ENCODE measurements at places on chromosomes 12 and 14.

DNA sequence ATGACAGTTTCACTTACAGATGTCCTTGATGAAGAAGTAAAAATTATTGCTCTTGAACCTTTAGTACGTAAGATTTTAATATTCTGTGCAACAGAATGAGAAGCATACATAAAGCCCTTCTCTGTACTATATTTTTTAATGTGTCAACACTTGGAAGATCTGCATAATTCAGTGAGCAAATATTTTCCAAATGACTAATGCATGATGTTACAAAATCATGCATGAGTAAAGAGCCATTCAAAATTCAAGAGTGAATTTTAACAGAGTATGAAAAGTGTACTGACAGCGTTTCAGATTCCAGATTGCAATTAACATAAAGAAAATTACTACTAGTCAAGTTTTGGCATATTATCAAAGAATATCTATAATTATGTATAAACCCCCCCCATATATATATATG, 101.4 kb upstream of the BBS10 start:
- DNase-seq, result no peak

DNA sequence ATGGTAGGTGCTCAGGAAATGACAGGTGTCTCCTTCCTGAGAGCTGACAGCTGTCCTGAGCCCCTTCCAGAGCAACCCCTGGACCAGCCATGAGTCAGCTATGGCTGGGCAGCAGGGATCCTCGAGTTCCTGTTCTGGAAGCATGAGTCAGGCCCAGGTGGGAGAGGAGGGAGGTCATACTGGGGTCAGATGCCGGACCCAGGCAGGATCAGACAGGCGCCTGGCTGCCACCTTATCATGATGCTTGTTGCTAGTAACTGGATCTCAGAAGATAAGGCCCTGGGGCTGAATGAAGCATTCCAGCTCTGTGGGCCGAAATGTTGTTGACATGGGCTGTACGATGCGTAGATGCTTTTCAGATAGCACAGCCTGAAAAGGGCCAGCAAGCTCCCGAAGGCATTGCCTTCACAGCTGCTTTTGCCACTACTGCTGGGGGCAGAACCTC, 17.4 kb upstream of the KRT7 start:
- DNase-seq, result no peak

- no peak for DNase-seq
These were observed 14.4 kb downstream of the ADCY6 start for GRCh38 chr12:48774516-48774915.

GRCh38 chr12:50188241-50188781, 21.1 kb upstream of the CERS5 start:
- DNase-seq, result no peak

- peak; percentile 59 for DNase-seq
These were observed 442.6 kb downstream of the DPF3 start for GRCh38 chr14:72451054-72451972.

GRCh38 chr12:93624595-93625294, 52.3 kb downstream of the SOCS2 start:
- DNase-seq, result peak; percentile 44

DNA sequence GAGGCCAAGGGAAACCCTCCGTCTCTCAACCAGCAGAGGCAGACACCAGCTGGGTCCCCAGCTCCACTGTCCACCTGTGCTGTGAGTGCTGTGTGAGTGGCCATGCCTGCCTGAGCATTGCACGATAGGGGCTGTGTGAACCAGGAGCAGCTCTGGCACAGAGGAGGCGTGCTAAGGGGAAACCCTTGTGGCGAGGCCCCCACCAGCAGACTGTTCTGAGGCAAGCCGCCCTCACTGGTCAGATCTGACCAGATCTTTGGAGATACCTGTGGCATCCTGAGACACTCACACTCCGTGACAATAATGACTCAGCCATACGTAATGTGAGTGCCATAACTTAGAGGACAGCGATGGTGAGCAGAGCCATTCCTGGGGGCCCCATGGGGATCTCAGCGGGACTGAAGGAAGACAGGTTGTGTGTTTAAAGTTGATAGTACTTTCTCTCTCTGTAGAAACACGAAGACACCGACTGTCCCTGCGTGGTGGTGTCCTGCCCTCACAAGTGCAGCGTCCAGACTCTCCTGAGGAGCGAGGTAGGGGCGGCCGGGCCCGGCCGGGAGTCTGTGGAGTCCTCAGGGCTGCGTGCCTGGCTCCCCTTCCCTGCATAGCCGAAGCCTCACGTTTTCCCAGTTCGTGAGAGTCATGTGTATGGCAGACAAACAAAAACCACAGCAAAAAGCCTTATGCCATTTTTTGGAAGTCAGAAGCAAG, 36.6 kb upstream of the AMN start:
- DNase-seq, result no peak

DNA sequence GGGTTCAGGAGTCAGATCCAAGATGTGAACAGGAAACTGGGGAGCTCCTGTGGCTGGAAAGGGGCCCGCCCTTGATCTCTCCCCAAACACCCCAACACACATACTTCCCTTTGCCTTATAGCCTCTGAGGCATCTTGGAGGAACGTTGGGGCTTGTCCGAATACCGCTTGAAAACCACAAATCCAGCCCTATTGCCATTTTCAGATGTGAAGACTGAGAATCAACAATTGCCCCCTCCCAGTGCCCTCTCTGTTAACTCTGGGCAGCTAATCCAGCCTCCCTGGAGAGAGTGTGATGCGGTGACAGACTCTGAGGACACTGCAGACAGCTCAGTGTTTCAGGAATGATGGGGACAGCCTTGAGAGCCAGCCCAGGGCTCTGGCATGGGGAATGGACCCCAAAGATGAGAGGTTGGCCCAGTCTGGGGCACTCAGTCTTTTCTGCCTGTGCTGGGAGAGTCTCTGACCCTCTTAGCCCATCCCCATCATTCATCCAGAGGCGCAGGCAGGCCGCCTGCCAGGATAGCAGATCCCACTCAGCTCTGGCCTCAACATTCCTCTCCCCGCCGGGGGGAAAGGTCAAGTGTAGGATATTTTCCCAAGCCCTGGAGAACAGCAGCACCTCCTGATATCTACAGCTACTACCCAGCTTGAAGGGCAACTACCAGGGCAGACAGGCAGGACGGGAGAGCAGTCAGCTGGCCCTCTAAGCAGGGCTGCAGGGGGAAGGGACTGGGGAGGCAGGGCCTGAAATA, 24.6 kb upstream of the LTBP2 start:
- DNase-seq, result no peak

GRCh38 chr14:85533861-85534291, 3.9 kb downstream of the FLRT2 start:
- peak; percentile 28 for DNase-seq

DNA sequence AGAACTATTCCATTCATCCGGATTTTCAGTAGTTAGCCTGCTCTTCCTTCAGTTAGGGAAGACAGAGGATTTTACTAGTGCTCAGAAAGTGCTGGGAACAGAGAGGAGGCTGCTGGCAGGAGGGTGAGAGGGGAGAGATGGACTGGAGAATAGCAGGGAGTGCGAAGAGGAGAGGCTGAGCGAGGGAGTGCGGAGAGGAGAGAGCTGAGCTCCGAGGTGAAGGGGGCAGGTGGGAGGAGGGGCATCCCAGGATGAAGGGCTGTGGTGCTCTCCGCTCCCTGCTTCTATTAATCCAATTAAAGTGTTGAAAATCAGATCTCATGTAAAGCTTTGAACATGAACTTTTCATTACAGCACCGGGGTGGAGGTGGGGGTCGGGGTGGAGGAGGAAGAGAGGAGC, 20.4 kb upstream of the SMOC1 start:
- DNase-seq, result no peak

DNA sequence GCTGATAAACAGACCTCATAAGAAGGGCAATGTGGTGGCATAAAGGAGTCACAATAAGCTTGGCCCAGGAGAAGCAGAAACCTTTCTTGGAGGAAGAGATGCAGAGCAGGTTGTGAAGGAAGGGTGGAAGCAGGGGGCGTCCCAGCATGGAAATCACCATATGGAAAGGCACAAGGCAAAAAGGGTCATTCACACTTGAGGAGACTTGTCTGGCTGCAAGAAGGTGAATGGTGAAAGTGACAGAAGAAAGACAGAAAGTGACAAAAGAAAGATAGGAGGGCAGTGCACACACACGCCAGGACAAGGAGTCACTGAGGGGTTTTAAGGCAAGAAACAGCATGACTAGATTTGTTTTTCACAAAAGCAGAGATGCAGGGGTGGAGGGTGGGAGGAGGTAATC, 38.3 kb downstream of the GALNT4 start:
- no peak for DNase-seq

DNA sequence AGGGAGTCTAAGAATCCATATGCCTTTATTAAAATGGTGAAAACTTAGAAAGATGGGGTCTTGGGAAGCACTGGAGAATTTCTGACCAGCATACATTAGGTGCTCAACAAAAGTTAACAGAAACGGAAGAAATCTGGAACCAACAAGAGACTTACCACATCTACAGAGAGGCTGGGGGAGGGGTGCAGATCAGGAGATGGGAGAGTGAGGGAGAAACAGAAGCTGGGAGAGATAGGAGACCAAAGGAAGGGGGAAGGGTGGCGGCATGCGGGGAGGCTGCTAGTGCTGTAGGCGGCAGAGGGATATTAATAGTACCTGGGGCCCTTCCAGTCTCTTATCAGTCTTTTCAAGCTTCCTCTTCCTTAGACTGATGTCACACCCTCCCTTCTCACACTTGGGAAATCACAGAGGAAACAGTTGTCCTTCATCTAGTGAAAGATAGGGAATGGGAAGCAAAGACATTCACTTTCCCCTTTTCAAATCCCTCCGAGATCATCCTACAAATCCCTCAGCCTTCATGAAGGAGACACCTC, 18.1 kb downstream of the ZBTB39 start:
- DNase-seq, result no peak

GRCh38 chr14:25017562-25017961, 32.4 kb downstream of the STXBP6 start:
- no peak for DNase-seq

DNA sequence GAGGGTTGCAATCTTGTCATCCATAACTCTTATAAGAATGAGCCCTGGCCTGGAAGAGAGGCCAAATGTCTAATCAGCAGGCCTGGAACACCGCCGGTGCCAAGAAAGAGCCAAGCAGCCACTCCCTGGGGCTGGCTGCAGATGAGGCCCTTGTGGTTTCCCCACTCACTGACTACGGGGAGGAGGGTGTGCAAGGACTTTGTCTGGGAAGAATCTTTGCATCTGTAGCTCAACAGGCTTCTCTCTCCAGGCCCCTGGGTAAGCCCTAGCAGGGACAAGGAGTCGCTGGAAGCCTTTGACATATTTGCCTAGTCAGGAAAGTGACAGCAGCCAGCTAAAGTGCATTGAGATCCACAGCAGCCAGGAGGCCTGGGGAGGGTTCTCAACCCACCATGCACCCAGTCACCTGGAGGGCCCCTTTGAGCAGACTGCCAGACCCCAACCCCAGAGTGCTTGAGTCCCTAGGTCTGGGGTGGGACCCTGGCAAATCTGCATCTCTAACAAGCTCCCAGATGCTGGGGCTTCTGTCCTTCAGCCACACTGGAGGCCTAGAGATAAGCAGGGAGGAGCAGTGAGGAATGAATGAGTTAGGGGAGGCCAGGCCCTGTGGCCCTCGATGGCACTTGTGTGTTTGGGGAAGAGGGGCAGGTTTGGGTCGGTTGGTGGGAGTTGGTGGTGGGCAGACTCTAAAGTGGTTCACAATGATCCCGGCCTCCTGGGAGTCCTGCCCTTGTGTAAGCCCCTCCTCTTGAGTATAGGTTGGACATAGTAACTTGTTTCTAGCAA, 13.9 kb upstream of the LRTM2 start:
- no peak for DNase-seq

DNA sequence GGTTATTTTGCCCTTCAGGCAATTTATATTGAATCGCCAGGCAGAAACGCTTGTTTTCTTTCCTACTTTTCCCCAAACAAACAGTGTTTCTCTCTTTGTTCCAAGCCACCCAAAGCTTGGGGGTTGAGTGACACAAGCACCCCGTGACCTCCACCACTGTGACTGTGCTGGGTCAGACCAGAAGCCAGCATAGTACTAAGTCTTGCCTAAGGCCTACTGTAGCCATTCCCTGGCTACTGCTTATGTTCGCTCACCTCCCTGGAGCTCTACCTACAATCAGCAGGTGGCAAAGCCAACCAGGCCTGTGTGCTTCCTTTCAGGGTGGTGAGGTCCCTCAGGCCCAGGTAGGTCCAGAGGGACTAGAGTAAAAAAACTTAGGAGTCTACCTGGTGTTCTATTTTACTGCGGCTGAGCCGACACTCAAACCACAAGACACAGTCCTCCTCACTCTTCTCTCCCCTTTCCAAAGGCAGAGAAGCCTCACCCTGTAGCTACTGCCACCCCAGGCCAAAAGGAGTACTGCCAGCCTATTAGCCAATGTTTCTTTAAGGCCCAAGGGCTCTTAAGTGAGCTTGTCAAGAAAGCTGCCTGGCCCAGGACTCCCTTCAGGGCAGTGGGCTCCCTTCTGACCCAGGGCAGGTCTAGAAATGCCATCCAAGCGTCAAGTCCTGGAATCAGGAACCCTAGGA, 411.8 kb upstream of the MIS18BP1 start:
- DNase-seq, result no peak

DNA sequence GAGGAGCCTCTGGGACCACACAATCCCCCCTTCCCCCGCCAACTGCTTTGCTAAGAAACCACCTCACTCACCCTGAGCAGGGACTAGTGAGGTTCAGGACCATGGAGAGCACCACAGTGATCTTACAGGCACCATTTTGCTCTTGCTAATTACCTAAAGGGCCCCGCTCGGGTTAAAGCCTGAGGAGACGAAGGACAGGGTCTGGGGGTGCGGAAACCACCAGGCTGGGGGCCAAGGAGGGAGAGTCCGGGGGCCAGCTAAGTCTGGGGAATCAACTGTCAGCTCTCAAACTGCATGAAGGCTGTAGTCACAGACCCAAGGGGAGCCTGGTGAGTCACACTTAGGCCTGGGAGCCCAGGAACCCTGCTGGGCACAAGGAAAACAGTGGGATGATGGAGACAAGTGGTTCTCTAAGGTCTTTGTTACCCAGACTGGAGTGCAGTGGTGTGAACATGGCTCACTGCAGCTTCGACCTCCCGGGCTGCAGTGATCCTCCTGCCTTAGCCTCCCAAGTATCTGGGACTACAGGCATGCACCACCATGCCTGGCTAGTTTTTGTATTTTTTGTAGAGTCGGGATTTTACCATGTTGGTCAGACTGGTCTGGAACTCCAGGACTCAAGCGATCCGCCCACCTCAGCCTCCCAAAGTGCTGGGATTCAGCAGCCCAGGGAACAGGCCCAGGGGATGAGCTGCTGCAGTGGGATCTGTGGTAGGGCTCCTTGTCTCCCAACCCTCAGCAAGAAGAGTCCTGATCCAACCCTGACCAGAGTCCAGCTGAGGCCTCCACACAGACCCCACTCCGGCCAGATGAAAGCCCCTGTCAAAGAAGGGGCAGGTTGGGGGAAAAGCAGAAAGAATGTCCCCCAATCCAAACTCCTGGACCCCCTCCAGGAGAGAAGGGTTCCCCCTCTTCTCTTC, 98.8 kb downstream of the CALM1 start:
- DNase-seq, result peak; percentile 83

DNA sequence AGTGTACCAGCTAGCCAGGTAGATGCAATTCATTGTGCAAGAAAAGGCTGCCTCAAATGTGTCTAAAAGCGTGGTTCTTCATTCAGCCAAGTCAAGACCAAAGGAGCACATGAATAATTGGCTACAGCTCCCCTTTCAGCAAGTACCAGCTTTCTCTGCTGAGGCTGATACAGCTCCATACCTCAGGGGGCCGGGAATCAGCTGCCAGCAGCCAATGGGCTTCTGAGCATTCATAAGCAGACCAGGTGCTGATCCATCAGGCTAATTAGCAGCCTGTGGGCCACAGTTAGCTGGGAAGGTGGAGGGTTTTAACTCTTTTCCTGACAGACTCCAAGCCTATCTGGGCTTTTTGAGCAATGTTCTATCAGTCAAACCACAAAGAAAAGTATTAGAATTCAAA, 264.7 kb downstream of the APAF1 start:
- no peak for DNase-seq
